ENCODE measurements at places on chromosomes 2 and 18.

- DNase-seq: no peak
These were observed 2.8 kb upstream of the PPP4R3B start for GRCh38 chr2:55620123-55620779.

DNA sequence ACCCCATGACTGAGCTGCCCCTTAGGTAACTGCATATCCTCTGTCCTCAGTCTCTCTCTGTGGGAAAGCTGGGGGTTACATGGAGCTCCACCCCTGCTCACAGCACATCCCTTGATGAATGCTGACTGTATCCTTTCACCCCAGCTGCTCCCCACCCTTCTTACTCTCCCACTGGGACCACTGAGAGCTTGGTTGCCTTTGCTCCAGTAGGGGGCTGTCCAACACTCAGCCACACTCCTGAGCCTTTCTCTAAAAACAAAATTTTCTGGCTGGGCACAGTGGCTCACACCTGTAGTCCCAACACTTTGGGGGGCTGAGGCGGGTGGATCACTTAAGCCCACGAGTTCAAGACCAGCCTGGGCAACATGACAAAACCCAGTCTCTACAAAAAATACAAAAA lies 89.2 kb upstream of the MSH2 start:
- DNase-seq: no peak

- DNase-seq: no peak
These were observed 15.9 kb downstream of the DSEL start for GRCh38 chr18:67500522-67501205.

DNA sequence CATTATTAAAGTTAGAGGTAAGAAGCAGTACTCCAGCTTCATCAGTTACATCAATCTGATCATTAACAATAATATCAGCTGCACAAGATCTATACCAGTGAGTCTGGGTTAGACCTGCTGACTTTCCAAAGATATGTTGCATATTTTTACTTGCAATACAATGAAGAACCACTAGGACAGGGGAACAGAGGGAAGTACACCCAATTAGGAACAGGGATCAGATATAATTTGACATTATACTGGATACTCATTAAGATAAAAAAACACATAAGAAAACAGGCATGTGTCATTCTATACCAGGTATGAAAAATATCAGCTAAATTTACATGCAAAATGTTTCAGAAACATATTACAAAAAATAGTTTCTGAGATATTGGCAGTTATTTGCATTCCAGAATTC lies 995.1 kb upstream of the DDX18 start:
- DNase-seq: no peak

DNA sequence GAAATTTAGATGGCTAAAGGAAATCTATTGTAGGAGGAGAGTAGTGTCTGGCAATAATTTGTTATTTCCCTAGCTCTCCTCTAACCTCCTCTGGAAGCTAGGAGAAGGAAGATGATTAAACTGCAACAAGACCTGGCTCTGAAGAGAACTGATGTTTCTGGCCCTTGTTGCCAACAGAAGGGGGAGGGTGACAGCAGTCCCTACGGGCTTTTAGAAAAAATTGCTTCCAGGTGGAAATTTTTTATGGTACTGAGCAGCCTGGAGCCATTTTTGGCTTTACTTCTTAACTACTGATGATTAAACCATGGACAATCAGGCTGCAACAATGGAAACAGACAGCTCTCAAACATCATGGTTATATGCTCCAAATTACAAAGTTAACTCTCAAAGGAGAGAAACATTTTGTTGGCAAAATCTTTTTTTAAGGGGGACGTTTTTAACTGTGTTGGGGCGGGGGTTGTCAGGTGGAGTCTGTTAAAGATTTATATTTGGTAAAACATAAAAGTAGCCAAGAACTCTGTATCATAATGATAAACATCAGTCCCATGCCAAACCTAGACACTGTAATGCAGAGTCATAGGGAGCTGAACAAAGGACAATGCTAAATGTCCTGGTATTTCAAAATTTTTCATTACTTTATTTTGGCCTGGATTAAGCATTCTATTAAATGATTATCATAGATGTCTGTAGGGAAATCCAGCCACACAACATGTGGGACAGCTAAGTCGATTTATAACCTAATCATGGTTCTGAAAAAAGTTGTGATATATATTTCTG lies 70.0 kb downstream of the EXOC6B start:
- DNase-seq: no peak

GRCh38 chr2:217947383-217948350 lies 55.1 kb downstream of the TNS1 start:
- DNase-seq: no peak

- DNase-seq: no peak
These were observed 62.7 kb upstream of the TAF1B start for GRCh38 chr2:9780368-9781130.

GRCh38 chr2:38181806-38182491 lies 106.0 kb upstream of the CYP1B1 start:
- DNase-seq: no peak

- DNase-seq: no peak
These were observed 13.1 kb upstream of the NAB1 start for GRCh38 chr2:190635781-190636180.

DNA sequence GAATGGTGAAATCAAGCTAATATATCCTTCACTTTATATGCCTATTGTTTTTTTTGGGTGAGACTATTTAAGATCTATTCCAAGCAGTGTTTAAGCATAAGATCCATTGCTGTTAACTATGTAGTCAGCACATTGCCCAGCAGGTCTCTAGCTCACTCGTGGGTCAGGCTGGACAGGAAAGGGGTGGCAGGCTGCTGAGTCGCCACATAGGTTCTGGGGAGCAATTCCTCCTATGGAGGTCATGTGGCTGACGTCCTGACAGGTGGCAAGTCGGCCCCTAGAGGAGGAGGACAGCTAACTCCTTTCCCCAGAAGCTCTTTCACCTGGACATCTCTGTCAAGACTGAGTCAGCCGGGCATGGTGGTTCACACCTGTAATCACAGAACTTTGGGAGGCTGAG lies 13.9 kb upstream of the RAB31 start:
- DNase-seq: no peak

DNA sequence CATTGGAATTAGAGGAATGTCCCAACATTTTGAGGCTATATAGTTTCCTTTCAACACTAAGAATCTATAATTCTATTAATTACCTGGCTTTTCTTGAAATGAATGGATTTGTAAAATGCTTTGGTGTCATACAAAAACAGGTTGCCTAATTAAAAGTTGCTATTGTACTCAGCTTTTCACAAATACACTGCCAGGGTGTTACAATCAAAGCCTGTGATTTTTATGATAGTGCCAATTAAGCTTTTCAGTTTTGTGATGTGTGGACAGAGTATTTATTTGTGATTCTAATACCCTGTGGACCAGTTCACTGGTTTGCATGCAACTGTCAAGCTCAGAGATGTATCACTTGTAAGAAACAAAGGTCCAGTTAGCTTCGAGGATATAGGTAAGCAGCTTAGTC lies 71.8 kb downstream of the NAB1 start:
- no peak for DNase-seq

DNA sequence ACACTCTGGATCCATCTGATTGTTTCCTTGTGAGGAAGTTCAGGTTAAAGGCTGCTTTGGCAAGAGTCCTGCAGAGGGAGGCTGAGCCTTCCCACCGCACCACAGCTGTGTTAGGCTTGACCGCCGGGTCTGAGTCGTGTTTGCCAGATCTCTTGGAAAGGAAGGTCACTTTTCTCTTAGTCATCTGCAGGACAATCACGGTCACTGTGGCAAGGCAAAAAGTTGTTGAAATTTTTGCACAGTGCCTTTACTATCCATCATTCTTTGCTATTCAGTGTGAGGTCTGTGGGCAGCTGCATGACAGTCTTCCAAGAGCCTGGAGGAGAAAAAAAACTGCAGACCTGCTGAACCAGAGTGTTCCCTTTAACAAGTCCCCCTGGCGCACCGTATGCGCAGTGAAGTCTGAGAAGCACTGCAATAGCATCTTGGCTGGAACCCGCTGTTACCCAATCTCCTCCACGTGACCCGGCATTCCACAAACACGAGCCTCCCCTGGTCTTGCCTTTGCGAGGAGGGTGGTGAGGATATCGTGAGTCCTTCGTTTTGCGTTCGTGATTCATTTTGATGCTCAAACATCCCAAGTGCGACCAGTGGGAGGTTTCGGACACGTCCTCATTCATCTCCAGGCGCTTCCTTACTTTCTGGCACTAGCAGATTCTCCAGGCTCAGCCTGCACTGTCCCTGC lies 23.0 kb downstream of the BIN1 start:
- DNase-seq: no peak

DNA sequence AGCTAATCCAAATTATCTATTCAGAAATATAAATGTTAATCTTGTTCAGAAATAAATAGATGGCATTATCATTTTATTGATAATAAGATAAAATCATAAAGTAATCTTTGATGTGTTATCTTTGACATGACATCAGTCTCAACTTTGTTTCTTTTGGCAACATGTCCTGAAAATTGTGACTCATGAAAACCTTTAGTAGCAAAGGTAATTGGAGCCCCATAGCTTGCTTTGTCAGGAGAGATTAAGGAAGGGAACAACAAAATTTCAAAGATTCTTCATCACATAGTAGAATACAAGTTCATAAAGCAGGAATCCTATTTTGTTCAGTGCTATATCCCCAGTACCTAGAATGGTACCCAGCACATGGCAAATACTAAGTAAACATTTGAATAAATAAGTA lies 165.4 kb downstream of the KCNE4 start:
- DNase-seq: no peak

DNA sequence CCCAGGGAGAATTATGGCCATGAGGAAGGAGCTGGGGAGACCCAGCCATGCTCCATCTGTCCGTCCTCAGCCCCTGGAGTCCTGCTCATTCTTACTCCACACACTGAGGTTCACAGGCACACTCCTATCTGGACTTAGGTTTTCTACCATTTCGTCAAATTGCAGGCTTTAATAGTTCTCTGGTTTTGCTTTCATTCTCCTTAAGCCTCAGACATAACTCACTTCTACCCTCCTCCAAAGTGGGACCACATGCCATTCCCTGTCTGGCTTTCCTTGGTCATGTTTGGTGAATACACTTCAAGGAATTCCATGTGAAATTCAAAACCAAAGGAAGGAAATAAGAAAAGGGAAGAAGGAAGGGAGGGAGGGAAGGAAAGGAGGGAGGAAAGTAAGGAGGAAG lies 115.7 kb downstream of the CMPK2 start:
- no peak for DNase-seq

DNA sequence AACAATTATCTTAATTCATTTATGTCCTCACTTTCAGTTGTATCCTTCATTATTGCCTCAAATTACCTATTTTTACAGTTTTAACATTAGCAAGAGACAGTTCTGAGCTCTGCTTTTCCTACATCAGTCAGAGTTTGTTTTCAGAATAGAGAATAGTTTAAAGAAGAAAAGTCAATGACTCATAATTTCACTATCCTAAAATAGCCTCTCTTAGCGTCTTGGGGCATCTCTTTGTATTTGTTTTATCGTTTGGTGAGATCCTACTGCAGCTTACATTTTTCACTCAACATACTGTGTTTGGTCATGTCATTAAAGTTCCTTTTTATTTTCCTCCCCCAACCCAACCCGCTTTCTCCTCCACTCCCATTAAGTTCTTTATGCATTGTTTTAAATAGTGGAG lies 3.8 kb downstream of the SEC11C start:
- no peak for DNase-seq

GRCh38 chr18:79927607-79928562 lies 23.6 kb downstream of the SLC66A2 start:
- no peak for DNase-seq

- no peak for DNase-seq
These were observed 105.1 kb upstream of the MSH2 start for GRCh38 chr2:47297767-47298425.

DNA sequence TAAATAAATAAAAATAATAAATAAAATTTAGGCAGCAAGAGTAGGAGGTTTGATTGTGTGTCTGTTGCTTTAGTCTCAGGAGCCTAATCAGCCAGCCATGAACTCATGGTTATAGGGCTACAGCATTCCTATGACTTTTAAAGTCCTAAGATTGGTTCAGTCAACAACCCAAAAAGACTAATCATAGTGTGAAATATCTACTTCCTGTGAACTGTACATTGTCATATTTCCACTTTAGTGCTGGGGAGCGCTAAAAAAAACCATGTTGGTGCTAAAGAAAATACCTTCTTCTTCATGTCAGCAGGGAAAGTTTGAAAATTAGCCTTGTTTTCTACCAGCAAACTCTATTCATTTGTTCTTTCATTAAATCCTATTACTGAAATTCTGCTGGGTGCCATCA lies 521.6 kb downstream of the RNF144A start:
- DNase-seq: no peak

DNA sequence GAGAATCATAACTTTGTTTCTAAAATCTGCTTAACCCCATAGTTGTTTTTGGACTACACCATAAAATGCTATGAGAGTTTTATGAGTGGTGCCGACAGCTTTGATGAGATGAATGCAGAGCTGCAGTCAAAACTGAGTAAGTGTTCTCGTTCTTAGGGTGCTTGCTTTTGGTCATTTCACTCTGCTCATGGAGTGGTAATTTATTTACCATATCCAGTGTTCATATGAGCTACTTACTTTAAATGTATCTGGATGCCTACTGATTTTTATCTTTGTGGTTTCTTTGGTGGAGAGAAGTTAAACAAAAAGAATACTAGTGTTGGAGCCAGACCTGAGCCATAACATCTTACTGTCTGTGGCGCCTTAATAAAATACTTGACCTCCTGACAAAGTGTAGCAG lies 16.4 kb downstream of the NDC80 start:
- DNase-seq: no peak

DNA sequence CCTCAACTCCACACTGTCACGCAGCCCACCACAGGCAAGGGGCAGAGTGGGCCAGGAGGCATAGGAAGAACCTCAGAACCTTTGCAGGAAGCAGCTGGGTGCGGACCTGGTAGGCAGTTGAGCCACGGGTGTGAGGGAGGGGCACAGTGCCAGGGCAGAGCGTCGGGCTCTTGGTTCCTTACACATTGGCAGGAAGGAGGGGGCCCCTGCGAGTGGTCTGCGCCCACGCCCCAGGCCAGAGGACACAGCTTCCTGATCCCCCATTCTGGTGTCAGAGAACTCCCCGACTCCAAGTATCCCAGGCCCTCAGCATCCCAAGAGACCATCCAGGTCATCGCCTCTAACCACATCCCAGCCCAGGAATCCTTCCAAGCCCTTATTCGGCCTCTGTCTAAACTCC lies 61.5 kb downstream of the TNS1 start:
- DNase-seq: no peak

GRCh38 chr2:47227532-47228279 lies 72.6 kb upstream of the STPG4 start:
- DNase-seq: no peak

DNA sequence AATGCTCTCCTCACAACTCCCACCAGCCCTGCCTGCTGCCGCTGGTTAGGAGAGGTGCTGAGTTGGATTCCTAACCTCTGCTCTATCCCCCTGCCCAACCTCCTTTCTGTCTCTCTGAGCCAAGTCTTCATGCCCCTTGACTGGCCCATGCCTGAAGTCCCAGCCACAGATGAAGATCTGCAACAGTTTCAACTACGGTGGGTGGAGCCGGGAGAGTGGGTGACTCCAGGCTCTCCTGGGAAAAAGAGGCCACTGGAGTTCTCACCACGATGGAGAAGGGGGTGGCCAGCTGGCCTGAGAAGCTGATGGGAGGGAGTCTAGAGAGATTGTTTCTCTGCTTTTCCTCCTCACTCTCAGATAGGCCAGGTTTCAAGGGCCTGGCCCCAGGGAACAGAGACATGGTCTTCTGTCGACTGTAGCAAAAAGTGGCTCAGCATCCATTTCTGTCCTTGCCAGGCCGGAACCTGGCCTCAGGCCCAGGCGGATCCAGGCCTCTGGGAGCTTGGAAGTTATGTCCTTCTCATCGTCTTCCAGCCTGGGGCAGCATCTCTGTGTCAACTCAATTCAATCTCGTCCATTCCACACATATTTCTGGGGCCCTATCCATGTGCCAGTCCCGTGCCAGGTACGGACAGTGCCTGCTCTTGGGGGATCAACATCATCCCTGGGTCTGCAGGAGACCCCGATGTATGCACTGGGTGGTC lies 75.3 kb downstream of the INHBB start:
- DNase-seq: no peak
